ENCODE measurements at places on chromosomes 13 and 19. TPM values are rescaled to one million over a fixed set of nuclear protein-coding genes. Genes with fewer than 3 reads are reported as not detected.

Gene LATS2
- 7.9 TPM for polyA plus RNA-seq

- no peak for DNase-seq
Measured at GRCh38 chr19:47633517-47633916, 24.6 kb downstream of the BICRA start.

GRCh38 chr13:80877209-80877943, 536.5 kb upstream of the SPRY2 start:
- no peak for DNase-seq

- no peak for DNase-seq
Measured at GRCh38 chr13:113545455-113545930, 39.1 kb upstream of the TFDP1 start.

DNA sequence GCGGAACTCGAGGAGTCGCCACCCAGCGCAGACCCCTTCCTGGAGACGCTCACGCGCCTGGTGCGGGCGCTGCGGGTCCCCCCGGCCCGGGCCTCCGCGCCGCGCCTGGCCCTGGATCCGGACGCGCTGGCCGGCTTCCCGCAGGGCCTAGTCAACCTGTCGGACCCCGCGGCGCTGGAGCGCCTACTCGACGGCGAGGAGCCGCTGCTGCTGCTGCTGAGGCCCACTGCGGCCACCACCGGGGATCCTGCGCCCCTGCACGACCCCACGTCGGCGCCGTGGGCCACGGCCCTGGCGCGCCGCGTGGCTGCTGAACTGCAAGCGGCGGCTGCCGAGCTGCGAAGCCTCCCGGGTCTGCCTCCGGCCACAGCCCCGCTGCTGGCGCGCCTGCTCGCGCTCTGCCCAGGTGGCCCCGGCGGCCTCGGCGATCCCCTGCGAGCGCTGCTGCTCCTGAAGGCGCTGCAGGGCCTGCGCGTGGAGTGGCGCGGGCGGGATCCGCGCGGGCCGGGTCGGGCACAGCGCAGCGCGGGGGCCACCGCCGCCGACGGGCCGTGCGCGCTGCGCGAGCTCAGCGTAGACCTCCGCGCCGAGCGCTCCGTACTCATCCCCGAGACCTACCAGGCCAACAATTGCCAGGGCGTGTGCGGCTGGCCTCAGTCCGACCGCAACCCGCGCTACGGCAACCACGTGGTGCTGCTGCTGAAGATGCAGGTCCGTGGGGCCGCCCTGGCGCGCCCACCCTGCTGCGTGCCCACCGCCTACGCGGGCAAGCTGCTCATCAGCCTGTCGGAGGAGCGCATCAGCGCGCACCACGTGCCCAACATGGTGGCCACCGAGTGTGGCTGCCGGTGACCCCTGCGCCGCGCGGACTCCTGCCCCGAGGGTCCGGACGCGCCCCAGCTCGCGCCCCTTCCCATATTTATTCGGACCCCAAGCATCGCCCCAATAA, 2.3 kb downstream of the AMH start:
- DNase-seq: no peak

- no peak for DNase-seq
Measured at GRCh38 chr19:30206187-30206586, 166.0 kb upstream of the ZNF536 start.

DNA sequence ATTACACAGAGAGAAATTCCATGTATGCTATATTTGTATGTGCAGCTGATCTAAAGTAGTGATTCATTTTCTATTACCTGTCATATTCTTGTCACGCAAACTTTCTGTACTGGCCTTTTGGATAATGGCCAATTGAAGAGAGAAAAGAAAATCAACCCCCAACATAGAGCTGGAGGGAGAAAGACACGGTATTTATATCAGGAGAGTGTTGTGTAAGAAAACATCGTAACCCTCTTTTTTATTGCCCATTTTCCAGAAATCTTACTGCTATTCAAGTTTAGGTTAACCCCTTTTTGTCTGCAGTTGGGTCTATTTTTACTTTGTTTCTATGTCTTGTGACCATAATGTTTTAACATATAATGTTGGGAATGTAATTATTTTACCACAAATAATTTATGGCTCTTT, 27.9 kb downstream of the DGKH start:
- no peak for DNase-seq
